ENCODE measurements at places on chromosomes 13 and 19. TPM values are rescaled to one million over a fixed set of nuclear protein-coding genes. Genes with fewer than 3 reads are reported as not detected.

GRCh38 chr13:72890546-72890945 is 108.6 kb downstream of the PIBF1 start:
- peaks cover 3% of the 10 kb centered on the region for H3K4me1 ChIP-seq
- no peak overlapping the region for H3K27ac ChIP-seq
- no peaks in the 10 kb centered on the region for H3K27me3 ChIP-seq
- no peak for DNase-seq

- H3K36me3 ChIP-seq = no peaks in the 10 kb centered on the region
- H3K27me3 ChIP-seq = no peaks in the 10 kb centered on the region
- no peak overlapping the region for H3K27ac ChIP-seq
- no peaks in the 10 kb centered on the region for H3K4me1 ChIP-seq
- DNase-seq = no peak
Measured at GRCh38 chr13:85383291-85383690, 415.9 kb downstream of the SLITRK6 start.

The LYL1 gene
- total RNA-seq = 6.6 TPM

- no peak overlapping the region for H3K4me3 ChIP-seq
- DNase-seq = no peak
- H3K36me3 ChIP-seq = peaks cover 19% of the 10 kb centered on the region
- peaks cover 12% of the 10 kb centered on the region for H3K4me1 ChIP-seq
- no peaks in the 10 kb centered on the region for H3K27me3 ChIP-seq
Measured at GRCh38 chr13:113627136-113627535, 30.9 kb downstream of the ATP4B start.

- no peak overlapping the region for H3K27ac ChIP-seq
- H3K4me1 ChIP-seq = no peaks in the 10 kb centered on the region
- no peak overlapping the region for H3K4me3 ChIP-seq
- no peak for DNase-seq
- H3K27me3 ChIP-seq = no peaks in the 10 kb centered on the region
Measured at GRCh38 chr13:103557878-103558277, 491.7 kb upstream of the SLC10A2 start.

The KLHL1 gene
- not detected for total RNA-seq

DNA sequence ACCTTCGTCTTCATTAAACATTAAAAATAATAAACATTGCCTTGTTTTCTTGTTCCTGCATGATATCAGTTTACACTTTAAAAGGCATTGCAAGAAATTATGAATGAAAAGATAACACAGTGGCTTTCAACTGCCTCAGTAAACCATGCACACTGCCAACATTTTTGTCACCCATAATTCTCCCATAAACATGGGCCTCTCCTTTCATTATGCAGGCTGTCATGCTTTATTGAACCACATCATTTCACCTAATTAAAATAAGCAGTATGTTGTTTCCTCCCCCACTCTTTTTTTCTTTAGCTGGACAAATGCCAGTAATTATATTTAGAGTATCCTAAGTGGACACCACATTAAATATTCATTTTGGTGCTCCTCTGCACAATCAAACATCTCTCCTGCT is 1566.5 kb upstream of the SLC10A2 start:
- H3K36me3 ChIP-seq = no peaks in the 10 kb centered on the region
- no peak overlapping the region for H3K4me3 ChIP-seq
- DNase-seq = no peak
- H3K27ac ChIP-seq = no peak overlapping the region

- H3K27me3 ChIP-seq = no peaks in the 10 kb centered on the region
- H3K4me3 ChIP-seq = no peak overlapping the region
- no peak overlapping the region for H3K27ac ChIP-seq
- DNase-seq = no peak
Measured at GRCh38 chr19:3672993-3673392, 27.3 kb downstream of the PIP5K1C start.

The PEX11G gene
- 0.88 TPM for total RNA-seq

The SLC1A6 gene
- not detected for total RNA-seq

The KCNRG gene
- total RNA-seq = 0.73 TPM

The SPTBN4 gene
- total RNA-seq = 0.62 TPM

DNA sequence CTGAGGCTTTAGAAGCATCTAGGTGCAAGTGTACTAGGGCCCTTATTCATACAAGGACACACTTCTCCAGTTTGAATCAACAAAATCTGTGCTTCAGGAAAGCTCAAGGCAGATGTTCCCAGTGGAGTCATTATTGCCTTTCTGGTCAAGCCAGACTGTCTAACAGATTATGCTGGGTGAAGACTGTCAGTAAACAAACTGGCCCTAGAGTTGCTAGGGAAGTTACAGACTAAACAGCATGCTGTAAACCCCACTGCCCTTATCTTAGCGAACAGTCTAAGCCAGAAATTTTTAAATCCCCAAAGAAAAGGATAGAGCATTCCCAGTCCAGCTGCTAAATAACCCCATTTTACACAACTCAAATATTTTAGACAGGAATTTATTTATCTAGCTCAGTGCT is 1701.3 kb upstream of the PRR20A start:
- DNase-seq = no peak
- H3K4me3 ChIP-seq = no peak overlapping the region
- H3K4me1 ChIP-seq = no peaks in the 10 kb centered on the region
- H3K27me3 ChIP-seq = no peaks in the 10 kb centered on the region
- H3K27ac ChIP-seq = no peak overlapping the region

The TBC1D17 gene
- total RNA-seq = 94.0 TPM

- H3K36me3 ChIP-seq = no peaks in the 10 kb centered on the region
- no peak for DNase-seq
- no peak overlapping the region for H3K4me3 ChIP-seq
- H3K27me3 ChIP-seq = peaks cover 3% of the 10 kb centered on the region
- no peaks in the 10 kb centered on the region for H3K4me1 ChIP-seq
Measured at GRCh38 chr13:27411341-27411740, 13.1 kb upstream of the GTF3A start.

GRCh38 chr13:66691149-66691548 is 539.0 kb downstream of the PCDH9 start:
- H3K36me3 ChIP-seq = no peaks in the 10 kb centered on the region
- no peak overlapping the region for H3K27ac ChIP-seq
- no peak overlapping the region for H3K4me3 ChIP-seq

The NMRK2 gene
- total RNA-seq = not detected

GRCh38 chr13:39597838-39598237 is 5.2 kb downstream of the LHFPL6 start:
- no peak for DNase-seq
- H3K4me1 ChIP-seq = peaks cover 7% of the 10 kb centered on the region
- no peaks in the 10 kb centered on the region for H3K36me3 ChIP-seq
- no peak overlapping the region for H3K4me3 ChIP-seq

The NFKBIB gene
- total RNA-seq = 23.6 TPM

GRCh38 chr13:25633093-25633492 is 261.3 kb downstream of the ATP8A2 start:
- H3K4me3 ChIP-seq = no peak overlapping the region
- peaks cover 3% of the 10 kb centered on the region for H3K36me3 ChIP-seq
- no peak overlapping the region for H3K27ac ChIP-seq
- peaks cover 23% of the 10 kb centered on the region for H3K27me3 ChIP-seq

DNA sequence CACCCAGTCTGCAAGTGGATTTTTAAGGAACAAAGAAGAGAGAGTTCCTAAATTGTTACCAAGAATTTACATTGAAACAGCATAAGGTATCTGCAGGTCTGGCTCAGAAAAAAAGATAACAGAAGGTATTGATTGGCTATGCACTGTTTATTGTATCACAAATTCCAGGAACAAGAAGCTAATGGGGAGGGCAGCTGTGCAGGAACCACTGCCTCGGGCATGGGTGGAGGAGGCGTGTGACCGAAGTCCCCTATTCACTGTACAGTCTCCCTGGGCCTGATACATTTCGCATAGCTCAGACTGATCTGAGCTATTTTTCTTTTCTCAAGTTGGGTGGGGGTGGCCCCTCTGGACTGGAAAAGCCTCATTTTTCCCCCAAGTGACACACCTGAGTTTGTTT is 11.7 kb downstream of the NECTIN2 start:
- H3K27ac ChIP-seq = no peak overlapping the region
- no peaks in the 10 kb centered on the region for H3K4me1 ChIP-seq
- no peaks in the 10 kb centered on the region for H3K27me3 ChIP-seq
- no peaks in the 10 kb centered on the region for H3K36me3 ChIP-seq
- H3K4me3 ChIP-seq = no peak overlapping the region
- DNase-seq = no peak

The ZNF791 gene
- 48.0 TPM for total RNA-seq

GRCh38 chr13:80196756-80197155 is 144.2 kb downstream of the SPRY2 start:
- H3K4me1 ChIP-seq = no peaks in the 10 kb centered on the region
- no peaks in the 10 kb centered on the region for H3K36me3 ChIP-seq
- H3K27ac ChIP-seq = no peak overlapping the region
- H3K4me3 ChIP-seq = no peak overlapping the region
- DNase-seq = no peak
- H3K27me3 ChIP-seq = no peaks in the 10 kb centered on the region

The MAP4K1 gene
- 221 TPM for total RNA-seq

DNA sequence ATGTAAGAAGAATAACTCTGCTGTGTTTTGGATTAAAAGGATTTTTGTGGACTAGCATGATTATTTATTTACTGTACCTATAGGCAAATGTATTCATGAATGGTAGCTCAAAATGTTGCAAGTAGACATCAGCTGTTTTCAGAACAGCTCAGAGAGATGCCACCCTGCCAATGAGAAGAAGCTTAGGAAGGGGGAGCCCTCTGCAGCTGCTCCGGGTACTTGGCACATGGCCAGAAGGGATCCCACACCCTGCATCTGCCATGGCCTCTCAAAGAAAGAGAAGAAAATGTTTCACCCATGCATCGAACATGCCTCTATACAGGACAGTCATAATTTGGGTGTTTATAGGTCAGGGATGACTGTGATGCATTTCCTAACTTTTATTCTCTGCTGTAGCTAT is 30.5 kb upstream of the MBNL2 start:
- peaks cover 11% of the 10 kb centered on the region for H3K4me1 ChIP-seq
- no peaks in the 10 kb centered on the region for H3K27me3 ChIP-seq
- no peak overlapping the region for H3K27ac ChIP-seq
- H3K4me3 ChIP-seq = no peak overlapping the region
- no peaks in the 10 kb centered on the region for H3K36me3 ChIP-seq

DNA sequence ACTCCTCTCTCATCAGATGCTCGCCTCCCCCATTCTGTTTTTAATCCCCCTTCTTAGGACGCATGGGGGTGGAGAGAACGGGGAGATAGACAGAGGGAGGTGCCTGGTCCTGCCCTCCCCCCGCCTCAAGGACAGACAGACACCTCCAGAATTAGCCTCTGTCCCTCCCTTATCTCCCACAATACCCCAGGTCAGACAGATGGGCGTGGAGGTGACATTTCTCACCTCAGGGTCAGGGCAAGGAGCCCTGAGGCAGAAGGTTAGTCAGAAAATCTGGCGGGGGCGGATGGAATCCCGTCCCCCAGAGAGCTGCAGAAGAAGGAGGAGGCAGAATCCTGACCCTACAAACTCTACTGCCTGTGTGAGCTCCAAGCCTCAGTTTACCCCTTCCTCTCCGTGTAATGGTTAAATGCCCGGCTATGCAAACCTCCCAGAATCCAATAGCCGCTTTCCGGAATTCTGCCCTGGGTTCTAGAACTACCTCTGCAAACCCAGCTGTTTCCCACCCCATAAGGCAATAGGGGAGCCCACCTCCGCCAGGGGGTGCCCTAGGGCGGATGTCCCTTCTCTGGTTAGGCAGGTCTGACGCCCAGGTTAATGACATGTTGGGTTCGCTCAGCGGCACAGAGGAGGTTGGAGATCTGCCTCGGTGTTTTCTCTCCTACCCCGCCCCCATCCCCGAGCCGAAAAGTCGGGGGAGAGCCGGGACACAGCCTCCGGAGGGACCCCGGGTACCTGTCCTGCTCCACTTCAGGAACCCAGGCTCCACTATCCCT is 900 bp downstream of the PPP1R13L start:
- peaks cover 47% of the 10 kb centered on the region for H3K4me1 ChIP-seq
- H3K27me3 ChIP-seq = peaks cover 52% of the 10 kb centered on the region
- peak overlapping the region; percentile 93 for H3K4me3 ChIP-seq

The NCAN gene
- not detected for total RNA-seq

DNA sequence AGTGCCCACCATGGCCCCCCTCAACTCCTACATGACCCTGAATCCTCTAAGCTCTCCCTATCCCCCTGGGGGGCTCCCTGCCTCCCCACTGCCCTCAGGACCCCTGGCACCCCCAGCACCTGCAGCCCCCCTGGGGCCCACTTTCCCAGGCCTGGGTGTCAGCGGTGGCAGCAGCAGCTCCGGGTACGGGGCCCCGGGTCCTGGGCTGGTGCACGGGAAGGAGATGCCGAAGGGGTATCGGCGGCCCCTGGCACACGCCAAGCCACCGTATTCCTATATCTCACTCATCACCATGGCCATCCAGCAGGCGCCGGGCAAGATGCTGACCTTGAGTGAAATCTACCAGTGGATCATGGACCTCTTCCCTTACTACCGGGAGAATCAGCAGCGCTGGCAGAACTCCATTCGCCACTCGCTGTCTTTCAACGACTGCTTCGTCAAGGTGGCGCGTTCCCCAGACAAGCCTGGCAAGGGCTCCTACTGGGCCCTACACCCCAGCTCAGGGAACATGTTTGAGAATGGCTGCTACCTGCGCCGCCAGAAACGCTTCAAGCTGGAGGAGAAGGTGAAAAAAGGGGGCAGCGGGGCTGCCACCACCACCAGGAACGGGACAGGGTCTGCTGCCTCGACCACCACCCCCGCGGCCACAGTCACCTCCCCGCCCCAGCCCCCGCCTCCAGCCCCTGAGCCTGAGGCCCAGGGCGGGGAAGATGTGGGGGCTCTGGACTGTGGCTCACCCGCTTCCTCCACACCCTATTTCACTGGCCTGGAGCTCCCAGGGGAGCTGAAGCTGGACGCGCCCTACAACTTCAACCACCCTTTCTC is 8.2 kb downstream of the FOXA3 start:
- H3K4me3 ChIP-seq = no peak overlapping the region
- no peak for DNase-seq
- peaks cover 32% of the 10 kb centered on the region for H3K27me3 ChIP-seq
- H3K36me3 ChIP-seq = no peaks in the 10 kb centered on the region
- H3K27ac ChIP-seq = no peak overlapping the region

DNA sequence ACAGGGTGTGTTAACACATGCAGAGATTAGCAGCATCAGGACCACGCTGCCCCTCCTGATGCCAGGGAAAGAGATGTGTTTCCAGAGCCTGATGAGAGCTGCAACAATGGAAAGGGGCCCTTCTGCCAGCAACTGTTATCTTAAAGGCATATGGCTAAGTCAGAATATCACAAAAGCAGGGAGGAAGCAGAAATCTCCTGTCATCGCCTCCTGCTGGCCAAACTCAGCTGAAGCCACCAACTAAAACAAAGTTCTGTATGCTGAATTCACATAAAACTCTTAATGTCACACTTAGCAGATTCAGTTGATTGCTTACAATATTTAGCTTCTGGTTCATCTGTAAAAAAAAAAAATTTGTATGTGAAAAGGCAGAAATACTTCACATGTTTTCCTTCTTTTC is 178.2 kb downstream of the GPC5 start:
- H3K4me3 ChIP-seq = no peak overlapping the region
- no peaks in the 10 kb centered on the region for H3K36me3 ChIP-seq
- no peaks in the 10 kb centered on the region for H3K4me1 ChIP-seq
- no peak for DNase-seq
- H3K27ac ChIP-seq = no peak overlapping the region

- H3K27ac ChIP-seq = no peak overlapping the region
- H3K4me3 ChIP-seq = no peak overlapping the region
- H3K36me3 ChIP-seq = peaks cover 69% of the 10 kb centered on the region
- H3K27me3 ChIP-seq = no peaks in the 10 kb centered on the region
Measured at GRCh38 chr13:28251466-28251865, 113.1 kb downstream of the PAN3 start.
